Lower leg skin (tissue), 4 donors: ENCODE measurements at places on chromosomes 4 and X. TPM values are rescaled to one million over a fixed set of nuclear protein-coding genes. Genes with fewer than 3 reads are reported as not detected.

DNA sequence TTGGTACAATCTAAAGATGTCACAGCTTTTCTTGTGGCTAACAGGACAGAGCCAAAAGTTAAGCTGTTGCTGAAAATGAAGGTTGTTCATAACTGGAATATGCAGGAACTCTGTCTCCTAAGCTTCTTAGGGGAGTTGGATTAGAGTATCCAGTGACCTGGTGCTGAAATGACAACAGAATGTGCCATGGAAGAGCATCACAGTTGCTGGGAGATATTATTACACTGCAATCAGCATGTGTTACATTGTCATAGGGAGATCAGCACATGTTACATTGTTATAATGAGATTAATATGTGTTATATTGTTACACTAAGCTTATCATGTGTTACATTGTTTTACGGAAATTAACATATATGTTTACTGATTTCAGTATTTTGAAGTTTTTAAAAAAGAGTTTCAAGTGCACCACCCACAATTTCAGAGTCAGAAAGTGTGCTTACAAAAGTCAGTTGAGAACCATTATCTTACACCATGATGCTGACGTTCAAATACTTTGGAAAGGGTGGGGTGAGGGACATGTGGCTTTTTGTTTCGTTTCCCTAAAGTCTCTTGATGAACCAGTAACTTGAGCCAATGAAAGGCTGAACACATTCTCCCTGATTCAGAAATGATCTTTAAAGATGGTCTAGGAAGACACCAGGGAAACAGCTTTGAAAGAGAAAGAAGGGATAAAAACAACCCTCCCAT lies 113.4 kb downstream of the DRD5 start:
- DNase-seq = no peak

- DNase-seq = no peak
Measured at GRCh38 chr4:155025762-155026457, 182.5 kb upstream of the NPY2R start.

GRCh38 chrX:46750889-46751288 lies 8.0 kb downstream of the SLC9A7 start:
- no peak for DNase-seq

- no peak for DNase-seq
Measured at GRCh38 chr4:121923306-121923705, 28.6 kb downstream of the TRPC3 start.

DNA sequence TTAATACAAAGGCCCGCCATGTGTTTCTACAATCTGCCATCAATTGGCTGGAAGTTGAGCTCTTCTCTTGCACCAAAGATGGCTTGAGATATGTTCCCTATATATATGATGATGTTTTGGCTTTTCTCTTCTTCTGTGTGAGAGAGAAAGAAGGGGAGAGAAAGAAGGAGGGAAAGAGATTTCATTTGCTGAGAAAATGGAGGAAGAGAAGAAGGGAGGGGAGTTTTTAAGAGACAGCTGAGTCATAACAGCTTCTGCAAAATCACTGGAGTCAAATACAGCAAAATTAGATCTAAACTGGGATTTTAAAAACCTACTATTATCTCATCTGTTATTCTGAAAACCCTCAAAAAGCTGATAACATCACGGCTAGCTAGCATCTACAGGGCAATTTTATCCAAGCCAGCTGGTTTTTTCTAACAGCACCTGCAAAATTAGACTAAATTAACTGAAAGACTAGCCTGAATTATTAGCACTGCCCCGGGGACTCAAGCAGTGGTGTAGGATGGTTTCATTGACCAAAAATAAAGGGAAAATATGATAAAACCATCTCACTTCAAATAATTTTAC lies 647.6 kb upstream of the ACTRT1 start:
- no peak for DNase-seq

DNA sequence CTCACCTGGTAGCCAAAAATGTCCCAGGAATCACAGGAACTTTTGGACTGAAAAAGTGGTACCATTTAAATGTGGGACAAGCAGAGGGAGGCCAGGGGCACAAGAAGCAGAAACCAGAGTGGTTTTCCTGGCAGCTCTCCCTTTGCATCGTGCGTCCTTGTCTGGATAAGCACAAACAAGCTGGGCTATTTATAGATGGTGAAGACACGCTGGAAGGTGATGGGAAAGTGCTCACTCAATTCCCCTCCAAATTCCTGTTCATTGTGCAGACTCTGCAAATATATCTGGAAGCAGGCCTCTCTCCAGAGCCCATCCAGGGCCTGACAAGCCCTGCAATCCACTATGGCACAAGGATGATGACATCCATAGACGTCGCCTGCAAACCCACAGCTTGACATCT lies 63.6 kb upstream of the MAP3K15 start:
- no peak for DNase-seq

- DNase-seq = no peak
Measured at GRCh38 chr4:86449746-86450588, 90.1 kb upstream of the MAPK10 start.

DNA sequence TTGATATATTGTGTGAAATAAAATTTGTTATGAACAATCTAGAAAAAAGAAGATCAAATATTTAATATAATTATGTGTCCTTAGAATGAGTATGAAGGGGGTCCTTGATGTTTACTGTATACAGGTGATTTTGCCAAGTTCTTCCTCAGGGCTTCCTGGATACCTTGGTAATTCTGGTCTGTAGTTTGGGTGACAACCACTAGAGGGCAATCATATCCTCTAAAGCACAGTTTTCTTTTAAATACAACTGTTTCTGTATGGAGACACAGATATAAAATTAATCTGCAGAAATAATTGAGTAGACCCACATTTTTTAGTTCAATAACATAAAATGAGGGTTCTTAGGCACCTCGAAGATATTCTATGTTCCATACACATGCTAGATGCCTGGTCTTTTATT lies 157.7 kb downstream of the SPANXN1 start:
- no peak for DNase-seq

- DNase-seq = no peak
Measured at GRCh38 chrX:154063234-154063633, 34.3 kb downstream of the MECP2 start.

DNA sequence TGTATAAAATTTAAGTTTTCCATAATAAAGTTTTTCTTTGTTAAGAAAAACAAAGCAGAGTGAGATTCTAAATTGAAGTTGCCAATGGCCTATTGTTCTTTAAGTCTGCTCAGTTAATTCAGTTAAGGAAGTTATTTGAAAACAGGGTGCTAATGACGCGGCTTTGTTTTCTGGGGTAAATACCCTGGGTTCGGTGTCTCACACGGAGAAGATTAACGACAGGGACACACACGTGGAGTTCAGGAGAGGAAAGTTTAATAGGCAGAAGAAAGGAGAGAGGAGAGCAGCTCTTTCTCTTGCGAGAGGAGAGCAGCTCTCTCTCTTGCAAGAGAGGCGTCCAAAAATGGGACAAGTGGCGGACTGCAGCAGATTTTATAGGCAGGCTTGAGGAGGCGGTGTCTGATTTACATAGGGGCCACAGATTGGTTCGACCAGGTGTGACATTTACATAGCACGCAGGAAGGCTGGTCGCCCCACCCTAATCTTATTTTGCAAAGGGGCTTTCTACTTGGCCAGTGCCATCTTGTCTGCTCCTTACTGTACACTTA lies 9.6 kb downstream of the CA5B start:
- DNase-seq = no peak

- no peak for DNase-seq
Measured at GRCh38 chrX:122945328-122945727, 238.8 kb upstream of the GRIA3 start.

- DNase-seq = no peak
Measured at GRCh38 chrX:12263211-12263610, 124.9 kb downstream of the FRMPD4 start.

DNA sequence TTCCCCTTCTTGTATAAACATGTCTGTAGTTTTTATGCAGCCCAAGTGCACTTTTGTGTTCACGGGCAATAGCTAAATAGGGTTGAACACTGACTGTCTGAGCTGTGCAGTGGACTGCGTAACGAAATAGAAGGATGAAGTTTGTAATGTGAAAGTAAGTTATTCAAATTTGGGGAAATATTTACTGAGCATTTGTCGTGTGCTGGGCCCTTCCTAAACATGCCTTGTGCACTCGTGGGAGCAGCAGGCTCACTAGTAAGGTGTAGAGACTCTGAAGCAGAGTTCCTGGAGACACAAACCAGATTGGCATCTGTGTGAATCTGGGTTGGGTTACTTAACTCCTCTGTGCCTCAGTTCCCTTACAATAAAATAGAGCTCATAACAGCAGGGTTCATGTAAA lies 51.7 kb upstream of the C1QTNF7 start:
- DNase-seq = no peak

GRCh38 chr4:102321260-102321995 lies 23.9 kb downstream of the SLC39A8 start:
- DNase-seq = no peak

DNA sequence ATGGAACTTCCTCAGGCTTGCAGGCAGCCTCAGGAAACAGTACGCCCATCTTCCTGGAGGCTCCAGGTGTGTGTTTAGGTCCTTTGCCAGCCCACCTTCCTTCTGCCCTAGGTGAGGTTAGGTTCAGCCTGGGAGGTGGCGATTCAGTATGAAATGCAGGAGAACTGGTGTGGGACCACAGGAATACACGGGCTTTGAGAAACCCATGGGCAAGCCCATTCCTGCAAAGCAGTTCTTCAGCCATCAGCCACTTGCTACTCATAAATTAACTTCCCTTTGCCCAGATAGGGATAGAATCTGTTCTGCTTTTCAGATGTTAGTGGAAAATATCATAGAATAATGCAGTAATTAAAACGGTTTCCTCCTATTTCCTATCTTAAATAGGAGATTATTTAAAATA lies 32.2 kb downstream of the TBC1D14 start:
- DNase-seq = no peak

DNA sequence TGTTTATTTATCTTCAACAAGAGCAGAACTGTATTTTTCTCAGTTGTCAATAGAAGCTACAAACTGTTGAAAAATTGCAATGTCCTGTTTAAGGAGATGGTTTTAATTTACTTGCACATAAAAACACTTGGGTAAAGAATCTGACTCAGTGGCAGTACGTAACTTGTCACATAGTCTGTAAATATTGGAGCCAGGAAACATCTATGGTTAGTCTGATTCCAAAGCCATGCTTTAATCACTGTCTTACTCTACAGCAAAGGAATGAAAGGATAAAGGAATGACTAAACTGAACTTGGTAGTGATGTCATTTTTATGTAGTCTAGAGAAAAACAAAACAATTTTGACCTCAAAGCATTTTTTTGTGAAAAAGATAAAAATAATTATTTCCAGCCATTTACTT lies 537.2 kb downstream of the STIM2 start:
- no peak for DNase-seq

GRCh38 chrX:83508526-83509253 lies 600 bp downstream of the POU3F4 start:
- no peak for DNase-seq

GRCh38 chr4:28482580-28483270 lies 1622.1 kb downstream of the STIM2 start:
- no peak for DNase-seq

DNA sequence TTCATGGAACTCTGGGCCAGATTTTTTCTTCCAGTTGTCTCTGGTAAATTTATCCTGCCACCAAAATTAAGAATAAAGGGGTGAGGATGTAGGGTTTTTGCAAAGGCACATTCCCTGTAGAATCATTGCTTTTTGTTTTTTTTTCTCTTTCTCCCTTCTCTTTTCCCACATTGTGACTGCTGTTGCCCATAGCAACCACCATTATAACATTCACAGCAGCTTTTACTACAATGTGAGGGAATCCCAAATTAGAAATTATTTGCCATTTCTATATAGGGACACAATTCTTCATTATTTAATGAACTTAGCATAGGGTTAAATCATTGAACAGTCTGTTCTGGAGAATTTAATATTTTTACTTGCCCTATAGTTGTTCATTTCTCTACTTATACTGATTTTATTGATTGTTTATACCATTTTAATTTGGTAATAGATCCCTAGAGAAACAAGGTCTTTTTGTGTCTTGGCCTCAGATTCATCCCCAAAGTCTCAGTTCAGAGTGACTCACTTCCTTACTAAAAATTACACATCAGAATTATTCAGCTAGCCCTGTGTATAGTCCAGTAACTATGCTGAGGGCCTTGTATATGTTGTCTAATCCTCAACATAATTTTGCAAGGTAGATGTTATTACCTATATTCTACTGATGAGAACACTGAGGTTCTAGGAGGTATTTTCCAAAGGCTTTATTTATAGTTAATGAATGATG lies 80.8 kb upstream of the ANK2 start:
- no peak for DNase-seq

GRCh38 chrX:5702890-5703289 lies 525.8 kb downstream of the NLGN4X start:
- no peak for DNase-seq

The WFS1 gene
- total RNA-seq = 44.9 TPM

The HDX gene
- total RNA-seq = 0.88 TPM

The TBC1D8B gene
- total RNA-seq = 1.8 TPM

The PPP2R3B gene
- total RNA-seq = 106 TPM

The NEIL3 gene
- 1.8 TPM for total RNA-seq

The HTN1 gene
- total RNA-seq = not detected

The CXCL6 gene
- not detected for total RNA-seq

The AFAP1 gene
- total RNA-seq = 22.3 TPM

The RPL10 gene
- 8,500 TPM for total RNA-seq

The VCX3B gene
- not detected for total RNA-seq

The NAAA gene
- 101 TPM for total RNA-seq

The TASL gene
- 1.2 TPM for total RNA-seq
